ENCODE measurements at places on chromosomes 11 and 22. TPM values are rescaled to one million over a fixed set of nuclear protein-coding genes. Genes with fewer than 3 reads are reported as not detected.

The VSIG10L2 gene
- total RNA-seq, result under 0.01 TPM

The CD3D gene
- 6.9 TPM for total RNA-seq

The MOV10L1 gene
- 0.57 TPM for total RNA-seq

The PHOX2A gene
- not detected for total RNA-seq

The SLC22A12 gene
- not detected for total RNA-seq

The RGL4 gene
- not detected for total RNA-seq

The FBXO7 gene
- total RNA-seq, result 67.1 TPM

The NPTXR gene
- total RNA-seq, result 0.42 TPM

The SYT8 gene
- total RNA-seq, result 110 TPM

DNA sequence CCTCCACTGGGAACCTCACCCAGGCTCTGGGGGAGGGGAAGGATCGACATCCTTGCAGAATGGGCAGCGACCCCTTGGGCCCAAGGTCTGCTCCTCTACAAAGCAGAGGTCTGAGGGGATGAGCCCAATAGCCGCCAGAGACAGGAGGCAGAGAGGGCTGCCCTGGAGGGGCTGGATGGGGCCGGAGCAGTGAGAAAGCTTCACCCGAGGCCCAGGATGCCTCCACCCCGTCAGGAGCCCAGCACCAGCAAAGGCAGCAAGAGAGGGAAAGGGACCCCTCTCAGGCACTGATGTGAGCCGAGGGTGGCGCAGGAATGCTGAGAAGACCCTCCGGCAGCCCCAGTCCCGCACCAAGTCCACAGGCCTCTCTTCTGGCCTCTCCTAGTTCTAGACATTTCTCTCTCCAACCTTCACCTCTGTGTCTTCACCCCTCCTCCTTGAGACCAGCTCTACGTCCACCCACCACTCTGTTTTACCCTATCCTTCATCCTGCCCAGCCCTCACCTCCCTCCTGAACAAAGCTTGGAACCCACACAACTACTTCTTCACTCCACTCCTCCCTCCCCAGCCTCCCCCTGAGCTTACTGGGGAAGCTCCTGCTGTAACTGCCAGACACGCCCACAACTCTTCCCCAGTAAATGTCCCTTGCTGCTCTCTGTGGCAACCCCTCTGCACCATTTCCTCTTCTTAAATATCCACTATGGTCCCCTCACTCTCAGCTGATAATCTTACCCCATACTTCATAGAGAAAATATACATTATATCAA is 131.9 kb downstream of the MPPED1 start:
- H3K36me3 ChIP-seq, result no peaks in the 10 kb centered on the region
- H3K27me3 ChIP-seq, result peaks cover 11% of the 10 kb centered on the region
- no peak for DNase-seq
- no peak overlapping the region for H3K27ac ChIP-seq
- H3K4me3 ChIP-seq, result no peak overlapping the region

DNA sequence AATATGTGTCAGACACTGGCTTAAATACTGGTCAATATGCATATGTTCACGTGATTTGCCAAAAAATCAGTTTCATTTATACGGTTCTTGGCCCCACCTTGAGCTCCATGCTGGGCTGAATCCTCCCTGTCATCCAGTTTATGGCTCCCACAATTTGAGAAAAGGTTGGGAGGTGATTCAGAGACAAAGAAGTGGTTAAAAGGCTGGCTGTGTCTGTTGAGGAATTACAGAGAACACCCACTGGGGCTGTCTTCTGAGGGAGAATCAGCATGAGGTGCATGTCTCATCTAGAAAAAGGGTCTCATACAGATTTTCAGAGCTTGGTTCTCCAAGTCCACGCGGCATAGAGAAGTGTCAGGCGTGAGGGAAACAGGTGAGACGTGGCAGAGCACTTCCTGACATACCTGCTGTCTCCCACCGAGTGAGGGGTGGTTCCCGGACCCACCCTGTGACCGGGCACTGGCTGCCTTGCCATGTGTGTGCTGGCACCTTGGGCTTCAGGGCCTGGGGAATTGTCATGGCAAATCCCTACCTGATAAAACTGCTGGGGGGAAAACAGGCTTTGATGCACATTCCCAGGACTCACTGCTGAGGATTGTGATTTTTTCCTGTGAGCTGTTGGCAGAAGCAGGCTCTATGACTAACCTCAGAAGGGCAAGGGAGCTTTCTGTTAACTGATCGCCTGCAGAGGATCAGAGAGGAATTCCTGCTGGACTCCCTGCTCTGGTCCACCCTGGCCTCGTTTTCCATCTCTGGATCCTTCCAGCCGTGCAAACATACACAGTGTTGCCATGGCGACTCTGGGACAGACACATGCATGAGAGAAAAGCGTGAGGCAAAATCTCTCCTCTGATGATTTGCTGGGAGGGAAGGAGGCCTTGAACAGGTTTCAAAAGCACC is 223.6 kb downstream of the ADAMTS15 start:
- H3K27ac ChIP-seq, result no peak overlapping the region
- H3K36me3 ChIP-seq, result no peaks in the 10 kb centered on the region
- H3K4me3 ChIP-seq, result no peak overlapping the region
- DNase-seq, result no peak
- no peaks in the 10 kb centered on the region for H3K4me1 ChIP-seq

DNA sequence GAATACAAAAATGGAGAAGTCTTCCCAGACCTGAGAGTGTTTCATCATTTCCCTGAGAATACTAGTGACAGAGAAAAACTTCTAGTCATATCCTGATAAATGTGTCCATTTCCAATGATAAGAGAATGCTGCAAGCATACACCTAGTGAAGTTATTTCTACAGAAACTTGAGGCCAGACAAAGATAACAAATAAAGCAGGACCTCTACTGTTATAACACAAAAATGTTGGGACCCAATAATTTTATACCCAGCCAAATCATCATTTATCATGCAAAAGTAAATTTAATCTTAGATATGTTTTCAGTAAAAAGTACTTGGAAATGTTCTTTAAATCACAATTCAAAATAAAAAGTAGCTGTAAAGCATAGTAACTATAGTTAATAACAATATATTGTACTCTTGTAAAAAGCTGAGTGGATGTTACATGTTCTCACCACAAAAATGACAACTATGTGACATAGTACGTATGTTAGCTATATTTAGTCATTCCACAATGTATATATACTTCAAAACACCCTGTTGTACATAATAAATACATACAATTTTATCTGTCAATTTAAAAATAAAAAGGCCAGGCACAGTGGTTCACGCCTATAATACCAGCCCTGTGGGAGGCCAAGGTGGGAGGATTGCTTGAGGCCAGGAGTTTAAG is 12.6 kb downstream of the RRAS2 start:
- no peak for DNase-seq
- no peak overlapping the region for H3K4me3 ChIP-seq
- H3K4me1 ChIP-seq, result no peaks in the 10 kb centered on the region
- no peak overlapping the region for H3K27ac ChIP-seq

- no peak overlapping the region for H3K27ac ChIP-seq
- no peaks in the 10 kb centered on the region for H3K36me3 ChIP-seq
- no peaks in the 10 kb centered on the region for H3K4me1 ChIP-seq
- no peak overlapping the region for H3K4me3 ChIP-seq
- DNase-seq, result no peak
Observed at GRCh38 chr22:30890686-30891442, 77.7 kb downstream of the MORC2 start.

GRCh38 chr11:106480581-106481190 is 403.2 kb downstream of the AASDHPPT start:
- H3K27me3 ChIP-seq, result no peaks in the 10 kb centered on the region
- DNase-seq, result no peak
- H3K27ac ChIP-seq, result no peak overlapping the region

- no peak for DNase-seq
- H3K4me1 ChIP-seq, result no peaks in the 10 kb centered on the region
- H3K27me3 ChIP-seq, result no peaks in the 10 kb centered on the region
- no peak overlapping the region for H3K4me3 ChIP-seq
Observed at GRCh38 chr11:132033051-132033450, 662.6 kb downstream of the NTM start.

DNA sequence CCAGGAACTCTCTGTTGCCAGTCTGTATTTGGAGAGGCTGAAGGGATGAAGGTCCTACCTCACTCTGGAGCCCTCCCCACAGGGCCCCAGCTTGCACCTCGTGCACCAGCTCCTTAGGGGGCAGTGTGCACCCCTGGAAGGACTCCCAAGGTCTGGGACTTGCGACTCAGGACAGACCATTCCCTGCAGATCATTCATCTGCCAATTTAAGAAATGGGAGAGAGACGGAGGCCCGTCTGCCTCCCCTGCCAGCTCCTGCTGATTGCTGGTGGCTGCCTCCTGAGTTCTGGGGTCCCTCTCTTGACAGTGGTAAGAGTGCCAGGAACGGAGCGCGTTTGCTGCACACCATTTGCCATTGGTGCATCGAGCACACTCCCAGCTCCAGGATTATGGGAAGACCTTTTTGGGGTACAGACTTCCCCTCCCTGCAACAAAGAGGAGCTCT is 27.4 kb upstream of the MALAT1 start:
- H3K36me3 ChIP-seq, result no peaks in the 10 kb centered on the region
- no peak for DNase-seq
- peak overlapping the region; percentile 21 for H3K4me3 ChIP-seq
- H3K4me1 ChIP-seq, result peaks cover 27% of the 10 kb centered on the region
- peak overlapping the region; percentile 95 for H3K27ac ChIP-seq

DNA sequence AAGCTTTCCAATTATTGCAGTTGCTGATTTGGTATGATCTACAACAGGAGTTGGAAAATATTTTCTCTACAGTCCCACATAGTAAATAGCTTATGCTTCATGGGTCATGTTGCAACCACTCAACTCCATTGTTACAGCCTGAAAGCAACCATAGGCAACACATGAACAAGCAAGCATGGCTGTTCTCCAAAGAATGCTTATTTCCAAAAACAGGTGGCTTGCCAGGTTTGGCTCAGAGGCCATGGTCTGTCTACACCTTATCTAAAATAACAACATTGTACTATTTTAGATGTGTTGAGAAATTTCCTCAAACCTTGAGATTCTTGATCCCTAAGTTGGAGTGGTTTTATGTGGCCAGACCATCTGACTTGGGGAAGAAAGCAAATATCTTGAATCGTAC is 153.9 kb upstream of the MPPED2 start:
- H3K4me3 ChIP-seq, result no peak overlapping the region
- no peak overlapping the region for H3K27ac ChIP-seq
- no peaks in the 10 kb centered on the region for H3K36me3 ChIP-seq
- DNase-seq, result no peak
- H3K27me3 ChIP-seq, result no peaks in the 10 kb centered on the region
- H3K4me1 ChIP-seq, result no peaks in the 10 kb centered on the region

DNA sequence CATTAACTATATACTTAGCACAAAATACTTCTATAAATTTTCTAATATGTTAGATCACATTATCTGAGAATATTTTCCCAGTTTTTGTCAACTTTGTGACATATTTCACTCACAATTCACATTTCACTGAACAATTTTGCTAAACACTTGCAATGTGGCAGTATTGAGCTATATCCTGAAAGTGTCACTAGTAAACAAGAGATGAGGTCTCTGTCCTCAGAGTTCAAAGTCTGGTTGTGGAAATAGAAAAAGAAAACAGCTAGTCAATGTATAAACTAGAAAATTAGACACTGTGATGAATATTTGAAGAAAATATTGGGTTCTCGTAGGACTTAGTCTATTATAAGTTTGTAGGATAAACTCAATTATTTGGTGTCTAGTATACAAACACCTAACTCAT is 87.4 kb upstream of the CHORDC1 start:
- H3K27me3 ChIP-seq, result no peaks in the 10 kb centered on the region
- no peak for DNase-seq
- H3K36me3 ChIP-seq, result no peaks in the 10 kb centered on the region
- no peak overlapping the region for H3K27ac ChIP-seq
- no peak overlapping the region for H3K4me3 ChIP-seq

GRCh38 chr11:122656073-122656630 is 630 bp downstream of the UBASH3B start:
- no peaks in the 10 kb centered on the region for H3K36me3 ChIP-seq
- H3K4me1 ChIP-seq, result peaks cover 4% of the 10 kb centered on the region
- no peak for DNase-seq

GRCh38 chr22:45516923-45517675 is 14.4 kb downstream of the FBLN1 start:
- H3K4me1 ChIP-seq, result peaks cover 32% of the 10 kb centered on the region
- no peak for DNase-seq
- H3K27me3 ChIP-seq, result no peaks in the 10 kb centered on the region
- peak overlapping the region; percentile 81 for H3K27ac ChIP-seq
- H3K4me3 ChIP-seq, result no peak overlapping the region
- H3K36me3 ChIP-seq, result no peaks in the 10 kb centered on the region

- H3K4me1 ChIP-seq, result no peaks in the 10 kb centered on the region
- H3K27ac ChIP-seq, result no peak overlapping the region
- no peak for DNase-seq
- no peaks in the 10 kb centered on the region for H3K36me3 ChIP-seq
- no peak overlapping the region for H3K4me3 ChIP-seq
Observed at GRCh38 chr11:111397034-111397433, 18.0 kb upstream of the POU2AF1 start.

DNA sequence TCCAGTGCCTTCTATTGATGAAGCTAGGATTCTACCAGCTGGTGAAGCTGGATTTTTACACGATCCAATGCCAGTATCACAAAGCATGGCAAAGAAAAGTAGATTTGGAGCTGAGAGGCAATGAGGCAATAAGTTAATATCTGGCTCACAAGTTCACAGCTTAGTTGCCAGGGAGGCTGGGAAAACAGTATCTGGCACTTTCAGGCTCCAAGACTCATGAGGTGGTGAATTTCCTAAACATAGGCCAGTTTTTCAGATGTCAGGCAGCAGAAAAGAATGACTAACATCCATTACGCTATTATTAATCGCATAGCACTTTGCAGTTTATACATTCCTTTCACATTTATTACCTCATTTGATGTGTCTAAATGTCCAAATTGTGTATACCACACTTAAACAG is 122.7 kb downstream of the GRIA4 start:
- H3K27me3 ChIP-seq, result no peaks in the 10 kb centered on the region
- no peak for DNase-seq
- no peak overlapping the region for H3K4me3 ChIP-seq
- no peaks in the 10 kb centered on the region for H3K36me3 ChIP-seq
- H3K27ac ChIP-seq, result no peak overlapping the region

DNA sequence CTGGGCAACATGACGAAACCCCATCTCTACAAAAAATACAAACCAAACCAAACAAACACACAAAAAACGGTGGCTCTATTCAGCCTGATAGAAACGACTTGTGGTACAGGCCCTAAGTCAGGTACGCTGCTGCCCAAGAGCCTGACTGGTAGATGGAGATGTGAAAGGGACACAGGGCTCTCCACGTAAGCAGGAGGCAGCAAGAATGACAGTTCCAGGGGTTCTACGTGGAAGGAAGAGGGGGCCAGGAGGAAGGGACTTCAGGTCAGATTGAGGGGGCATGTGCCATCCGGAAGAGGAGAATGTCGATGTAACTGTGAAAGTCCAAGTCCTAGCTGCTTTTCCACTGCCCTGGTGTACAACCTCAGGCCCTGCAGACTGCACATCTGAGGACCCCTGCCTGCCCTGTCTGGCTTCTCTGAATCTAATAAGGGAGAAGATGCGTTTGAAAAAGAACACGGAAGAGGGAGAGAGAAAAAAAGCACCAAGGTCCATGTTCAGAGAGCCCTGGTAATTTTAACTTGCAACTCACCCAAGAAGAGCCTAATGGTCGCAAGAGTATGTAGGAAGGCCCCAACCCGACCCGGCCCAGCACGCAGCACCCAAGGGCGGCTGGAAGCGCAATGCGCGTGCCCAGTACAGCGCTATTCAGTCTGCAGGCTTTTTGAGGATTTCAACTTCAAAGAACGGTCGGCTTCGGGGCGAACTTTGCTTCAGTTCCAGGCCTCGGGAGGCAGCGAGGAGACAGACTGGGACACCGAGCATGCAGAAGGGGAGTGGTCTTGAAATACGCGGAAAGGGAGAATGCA is 909 bp upstream of the ZNRD2 start:
- peaks cover 42% of the 10 kb centered on the region for H3K4me1 ChIP-seq
- no peaks in the 10 kb centered on the region for H3K27me3 ChIP-seq
- no peak for DNase-seq
- H3K4me3 ChIP-seq, result peak overlapping the region; percentile 80
